ENCODE measurements at places on chromosomes 7 and 10. TPM values are rescaled to one million over a fixed set of nuclear protein-coding genes. Genes with fewer than 3 reads are reported as not detected.

The LIPJ gene
- total RNA-seq: 0.87 TPM

The SLC13A1 gene
- total RNA-seq: not detected

The WDFY4 gene
- 7.3 TPM for total RNA-seq

The TLX1 gene
- not detected for total RNA-seq

The C10orf71 gene
- 0.13 TPM for total RNA-seq

DNA sequence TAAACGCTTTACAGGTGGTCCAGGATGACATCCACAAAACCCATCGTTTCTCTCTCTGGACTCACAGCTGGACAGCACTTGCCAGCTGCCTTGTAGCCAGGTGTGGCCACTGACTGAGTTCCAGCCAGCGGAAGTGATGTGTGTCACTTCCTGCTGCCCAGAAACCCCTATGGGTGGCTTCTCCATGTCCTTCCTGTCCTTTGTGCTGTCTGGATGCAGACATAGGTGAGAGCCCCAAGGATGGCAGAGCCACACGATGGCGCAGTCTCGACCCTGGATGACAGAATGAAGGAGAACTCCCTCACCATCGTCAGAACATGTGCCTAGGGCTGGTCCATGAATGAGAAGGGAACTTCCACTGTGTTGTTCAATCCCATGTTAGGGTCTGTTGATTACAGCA is 22.1 kb downstream of the NMT2 start:
- H3K4me1 ChIP-seq: no peaks in the 10 kb centered on the region
- H3K36me3 ChIP-seq: no peaks in the 10 kb centered on the region
- DNase-seq: no peak

- H3K4me1 ChIP-seq: no peaks in the 10 kb centered on the region
- H3K27me3 ChIP-seq: no peaks in the 10 kb centered on the region
- no peaks in the 10 kb centered on the region for H3K36me3 ChIP-seq
- H3K4me3 ChIP-seq: no peak overlapping the region
- H3K27ac ChIP-seq: no peak overlapping the region
These were observed 443.3 kb downstream of the GFRA1 start for GRCh38 chr10:115829521-115830205.

DNA sequence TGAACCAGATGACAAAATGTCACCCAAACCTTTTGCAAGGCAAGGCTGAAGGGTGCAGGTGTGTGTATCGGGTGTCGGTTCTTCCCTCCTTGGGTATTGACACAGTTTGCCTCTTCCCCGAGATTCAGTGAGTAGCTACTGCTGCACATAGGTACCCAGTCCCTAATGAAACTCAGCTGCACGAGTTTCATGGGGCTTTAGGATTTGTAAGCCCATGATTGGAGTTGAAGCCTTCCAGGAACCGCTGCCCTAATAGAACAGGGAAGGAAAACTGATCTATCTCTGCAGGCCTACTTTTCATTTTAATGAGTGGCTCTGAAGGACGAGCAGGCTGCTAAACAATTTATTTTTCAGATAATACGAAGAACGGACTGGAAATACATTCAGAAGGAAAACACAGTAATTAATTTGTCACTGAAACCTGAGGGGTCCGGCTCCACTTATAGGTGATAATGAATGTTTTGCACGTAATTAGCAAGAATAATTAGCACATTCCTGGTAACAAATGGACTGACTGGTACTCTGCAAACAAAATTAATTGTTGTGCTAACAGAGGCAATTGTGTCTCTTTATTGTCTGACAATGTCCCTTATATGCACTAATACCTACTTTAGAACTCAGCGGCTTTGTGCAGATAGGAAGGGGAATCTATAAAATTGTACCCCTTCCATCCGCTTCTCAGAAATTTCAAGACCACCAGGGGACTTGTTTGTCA is 49.6 kb upstream of the FZD8 start:
- no peak for DNase-seq
- H3K27me3 ChIP-seq: no peaks in the 10 kb centered on the region
- H3K36me3 ChIP-seq: no peaks in the 10 kb centered on the region
- no peak overlapping the region for H3K27ac ChIP-seq
- H3K4me1 ChIP-seq: no peaks in the 10 kb centered on the region

DNA sequence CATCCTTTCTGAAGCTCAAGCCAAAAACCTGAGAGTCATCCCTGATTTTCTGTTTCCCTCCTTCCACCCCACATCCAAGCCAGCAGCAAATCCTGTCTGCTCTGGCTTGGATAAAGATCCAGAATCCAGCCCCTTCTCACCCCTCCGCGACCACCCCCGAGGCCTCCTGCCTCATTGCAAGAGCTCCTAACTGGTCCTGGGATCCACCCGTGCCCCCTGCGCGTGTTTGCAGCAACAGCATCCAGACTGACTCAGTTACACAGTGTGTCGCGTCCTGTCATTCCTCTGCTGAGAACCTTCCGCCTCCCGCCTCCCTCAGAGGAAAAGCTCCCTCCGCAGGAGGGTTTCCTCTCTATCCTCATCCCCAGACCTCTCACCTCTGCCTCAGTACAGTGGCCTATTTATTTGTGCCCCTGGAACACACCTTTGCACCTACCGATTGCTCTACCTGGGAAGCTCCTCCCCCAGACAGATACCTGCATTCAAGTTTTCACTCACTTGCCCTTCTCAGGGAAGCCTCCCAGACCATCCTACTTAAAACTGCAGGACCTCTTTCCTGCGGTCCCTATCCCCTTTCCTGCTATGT is 21.6 kb upstream of the GRID1 start:
- H3K27ac ChIP-seq: no peak overlapping the region
- H3K4me1 ChIP-seq: no peaks in the 10 kb centered on the region
- H3K27me3 ChIP-seq: no peaks in the 10 kb centered on the region
- H3K36me3 ChIP-seq: no peaks in the 10 kb centered on the region
- no peak for DNase-seq

DNA sequence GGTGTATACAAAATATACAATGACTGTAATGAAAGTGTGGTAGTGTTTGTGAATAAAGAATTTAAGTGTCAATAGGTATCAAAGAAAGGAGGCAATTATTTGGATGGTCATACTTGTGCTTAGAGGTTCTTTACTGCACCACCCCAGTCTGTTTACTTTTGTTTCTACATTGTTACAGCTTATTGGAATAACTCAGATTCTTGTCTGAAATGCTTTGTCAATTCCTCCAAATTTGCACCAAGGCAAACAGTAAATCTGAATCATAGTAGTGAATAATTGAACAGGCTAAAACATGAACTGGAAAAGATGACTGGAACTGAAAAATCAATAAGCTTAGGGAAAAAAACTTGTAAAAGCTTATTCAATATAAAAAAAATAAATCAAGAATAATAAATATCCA is 319.2 kb downstream of the EXOC4 start:
- H3K27me3 ChIP-seq: no peaks in the 10 kb centered on the region
- H3K27ac ChIP-seq: no peak overlapping the region
- no peak for DNase-seq
- H3K4me3 ChIP-seq: no peak overlapping the region
- H3K4me1 ChIP-seq: peaks cover 1% of the 10 kb centered on the region

GRCh38 chr7:103150192-103150591 is 1.3 kb upstream of the NAPEPLD start:
- no peaks in the 10 kb centered on the region for H3K36me3 ChIP-seq
- DNase-seq: no peak
- no peaks in the 10 kb centered on the region for H3K4me1 ChIP-seq
- H3K27ac ChIP-seq: no peak overlapping the region

DNA sequence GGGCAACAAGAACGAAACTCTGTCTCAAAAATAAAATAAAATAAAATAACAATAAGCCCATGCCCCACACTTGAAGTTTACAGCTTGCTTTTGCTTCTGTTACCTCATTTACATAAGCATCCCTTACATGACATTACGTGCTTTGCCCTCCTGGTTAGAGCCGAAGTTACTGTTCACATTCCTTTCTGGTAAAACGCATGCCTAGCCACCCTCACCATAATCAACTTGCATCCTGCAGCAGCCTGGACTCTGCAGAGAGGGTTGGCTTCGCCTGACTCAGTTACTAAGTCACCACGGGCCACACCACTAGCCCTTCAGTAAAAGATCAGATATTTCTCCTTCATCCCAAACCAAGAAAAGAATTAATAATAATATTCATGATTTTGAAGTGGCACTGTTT is 736.0 kb upstream of the AUTS2 start:
- H3K4me1 ChIP-seq: no peaks in the 10 kb centered on the region
- no peak overlapping the region for H3K4me3 ChIP-seq

DNA sequence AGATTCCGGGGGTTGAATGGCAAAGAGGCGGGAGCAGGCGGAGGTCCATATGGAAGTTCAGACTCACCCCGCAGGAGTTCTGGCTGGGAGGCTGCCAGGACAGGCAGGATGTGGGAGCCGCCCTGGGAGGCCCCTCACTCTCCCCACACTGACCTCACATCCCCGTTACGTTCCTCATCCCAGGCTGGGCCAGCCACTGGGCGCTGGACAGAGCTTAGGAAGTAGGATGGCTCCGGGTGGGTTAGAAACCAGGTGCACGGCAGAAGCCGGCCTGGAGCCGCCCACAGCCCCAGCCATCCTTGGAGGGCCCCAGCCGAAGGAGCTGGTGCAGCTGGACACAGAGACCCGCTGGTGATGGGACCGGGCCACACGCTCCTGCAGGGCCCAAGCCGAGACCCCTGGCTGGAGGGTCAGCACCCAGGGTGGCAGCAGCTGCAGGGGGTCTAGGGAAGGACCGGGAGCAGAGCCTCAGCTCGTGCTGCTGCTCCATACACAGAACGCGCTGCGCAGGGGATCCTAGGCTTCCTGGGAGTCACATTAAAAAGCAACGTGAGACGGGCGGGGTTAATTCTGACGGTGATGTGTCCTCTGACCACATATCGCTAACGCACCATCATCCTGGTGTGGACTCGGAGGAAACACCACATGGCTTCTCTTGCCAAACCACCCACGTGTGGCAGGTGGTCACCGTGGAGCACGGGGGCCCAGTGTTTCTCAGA is 98.6 kb upstream of the DIP2C start:
- H3K27ac ChIP-seq: no peak overlapping the region
- no peaks in the 10 kb centered on the region for H3K27me3 ChIP-seq

Measured in aorta (tissue), 5 donors.